GM23248 (cell line): ENCODE measurements at places on chromosomes 3 and 15. TPM values are rescaled to one million over a fixed set of nuclear protein-coding genes. Genes with fewer than 3 reads are reported as not detected.

- peak; percentile 85 for DNase-seq
Observed at GRCh38 chr15:63050731-63051155, 8.2 kb downstream of the TPM1 start.

DNA sequence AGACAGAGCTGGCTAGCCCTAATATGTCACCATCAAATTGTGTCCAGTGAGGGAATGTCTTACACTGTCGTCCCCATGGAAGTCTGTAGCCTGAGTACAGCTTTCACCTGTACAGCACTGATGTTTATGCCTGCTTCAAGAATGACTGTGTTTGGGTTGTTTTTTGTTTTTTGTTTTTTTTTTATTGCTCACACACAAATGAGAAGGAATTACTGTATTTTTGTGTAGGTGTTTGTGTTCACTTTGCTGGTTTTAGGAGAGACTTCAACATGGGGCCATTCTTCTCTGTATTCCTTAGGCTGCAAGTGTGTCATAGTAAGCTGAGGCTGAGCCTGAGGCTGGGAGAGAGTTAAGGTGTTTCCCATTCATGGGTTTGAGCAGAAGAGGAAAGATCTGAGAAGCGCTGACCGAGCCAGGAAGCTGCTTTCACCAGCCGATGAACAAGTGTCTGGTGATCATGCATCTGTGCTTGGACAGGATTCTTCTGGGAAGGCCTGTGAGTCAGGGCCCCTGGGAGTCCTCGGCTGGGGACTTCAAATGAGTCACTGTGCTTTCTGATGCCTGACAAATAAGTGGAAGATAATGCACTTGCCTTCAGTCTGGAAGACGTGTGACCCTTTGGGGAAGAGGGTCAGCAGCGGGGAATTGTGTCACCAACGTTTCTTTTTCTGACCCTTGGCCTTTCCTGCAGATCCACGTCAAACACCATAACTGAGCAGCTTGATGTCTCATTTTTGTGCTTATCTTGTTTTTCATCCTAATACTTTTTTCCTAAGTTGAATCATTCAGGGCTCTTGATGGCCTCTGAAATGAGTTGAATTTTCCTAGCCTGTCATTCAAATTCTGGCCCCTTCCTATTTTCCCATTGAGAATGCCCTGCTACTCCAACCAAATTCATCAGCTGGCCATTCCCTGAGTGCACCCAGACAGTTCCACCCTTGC lies 36.7 kb upstream of the ZBTB38 start:
- peak; percentile 98 for DNase-seq

DNA sequence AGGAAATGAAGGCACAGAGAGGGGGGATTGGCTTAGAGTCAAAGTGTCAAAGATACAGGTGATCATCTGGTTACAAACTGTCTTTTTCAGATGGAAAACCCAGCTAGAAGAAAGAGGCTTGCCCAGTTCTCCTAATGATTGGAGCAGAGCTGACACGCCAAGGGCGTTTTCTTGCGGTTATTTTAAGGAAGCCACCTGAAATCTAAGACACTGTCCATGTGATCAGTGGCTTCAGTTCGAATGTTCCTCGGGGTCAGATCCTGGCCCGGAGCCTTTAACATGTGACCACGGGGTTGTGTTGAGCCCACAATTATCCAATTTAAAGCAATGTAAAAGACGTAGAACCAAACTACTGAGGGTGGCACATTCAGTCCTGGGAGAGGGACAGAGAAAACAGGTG lies 19.5 kb downstream of the FAM43A start:
- DNase-seq, result no peak

- DNase-seq, result peak; percentile 27
Observed at GRCh38 chr15:43913941-43914340, 87.1 kb downstream of the WDR76 start.

GRCh38 chr3:122797291-122797690 lies 2.4 kb downstream of the SLC49A4 start:
- DNase-seq, result no peak

- peak; percentile 8 for DNase-seq
Observed at GRCh38 chr15:38378161-38378560, 75.8 kb upstream of the FAM98B start.

- DNase-seq, result peak; percentile 86
Observed at GRCh38 chr3:58063022-58063815, 55.0 kb downstream of the FLNB start.

The ST3GAL6 gene
- polyA plus RNA-seq, result 0.56 and 1.9 TPM in 2 replicates

DNA sequence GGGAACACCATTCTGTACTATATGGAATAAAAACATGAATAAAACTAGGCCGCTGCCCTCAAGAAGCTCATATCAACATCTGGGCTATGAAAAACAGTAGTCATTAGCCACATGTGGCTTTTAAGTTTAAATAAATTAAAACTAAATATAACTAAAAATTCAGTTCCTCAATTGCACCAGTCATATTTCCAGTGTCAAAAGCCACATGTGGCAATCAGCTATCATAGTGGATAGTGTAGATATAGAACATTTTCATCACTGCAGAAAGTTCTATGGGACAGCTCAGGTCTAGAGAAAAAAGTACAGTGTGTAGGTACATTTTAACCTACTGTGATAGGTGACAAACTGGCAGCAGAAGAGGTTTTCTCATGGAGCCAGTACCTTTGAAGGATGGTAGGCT lies 261.4 kb downstream of the FOXP1 start:
- DNase-seq, result no peak

DNA sequence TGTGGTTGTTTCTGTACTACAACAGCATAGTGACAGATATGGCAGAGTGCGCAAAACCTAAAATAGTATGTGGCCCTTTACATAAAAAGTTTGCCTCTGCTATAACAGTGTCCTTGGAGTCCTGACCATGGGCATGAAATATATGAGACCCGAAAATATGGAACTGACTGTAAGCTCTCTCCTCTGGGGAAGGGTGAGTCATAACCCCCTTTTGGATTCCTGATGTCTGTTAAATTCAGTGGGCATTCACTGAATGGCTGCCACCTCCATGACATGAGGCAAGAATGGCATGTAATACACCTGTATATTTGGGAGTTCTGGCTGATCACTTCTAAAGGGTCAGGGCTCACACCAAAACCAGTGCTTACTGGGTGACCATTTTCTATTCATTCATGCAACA lies 6.1 kb downstream of the TBC1D2B start:
- DNase-seq, result no peak

The CPNE9 gene
- polyA plus RNA-seq, result not detected in 2 replicates
